SK-N-MC (cell line): ENCODE measurements at places on chromosomes 2 and 18.

DNA sequence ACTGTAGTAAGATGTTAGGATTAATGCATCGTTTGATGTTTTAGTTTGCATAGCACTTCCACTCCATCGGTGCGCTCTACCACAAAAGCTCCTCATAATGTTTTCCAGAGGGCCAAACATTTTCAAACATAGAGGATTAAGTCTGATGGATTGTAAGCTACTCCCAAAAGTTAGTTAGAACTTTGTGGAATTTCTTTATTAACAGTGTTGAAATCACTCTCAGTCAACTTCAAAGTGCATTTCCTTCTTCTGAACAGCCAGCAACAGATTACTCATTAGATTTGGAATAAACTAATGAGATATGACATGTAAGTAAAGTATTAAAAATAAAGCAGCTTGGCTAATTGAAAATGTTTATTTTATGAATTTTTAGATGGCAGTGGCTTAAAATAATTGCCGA is 30.1 kb upstream of the CTAGE1 start:
- DNase-seq = no peak

GRCh38 chr2:64632835-64633819 is 20.6 kb downstream of the SERTAD2 start:
- DNase-seq = no peak

DNA sequence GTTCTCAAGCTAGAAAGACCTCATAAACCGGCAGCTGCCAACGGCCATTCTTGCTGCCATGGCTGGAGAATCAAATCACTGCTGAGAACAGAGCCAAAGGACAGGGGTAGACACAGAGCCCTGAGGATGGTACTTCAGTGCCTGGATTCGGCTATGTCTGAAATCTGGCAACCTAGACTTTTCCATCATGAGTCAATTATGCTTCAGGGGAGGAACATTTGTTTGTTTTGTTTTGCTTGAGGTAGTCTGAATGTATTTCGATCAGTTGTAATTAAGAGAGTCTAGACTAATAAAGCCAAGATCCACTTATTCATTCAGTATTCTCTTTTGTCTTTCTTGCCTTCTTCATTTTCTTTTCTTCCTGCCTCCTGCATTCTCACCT is 122.8 kb upstream of the SH3BP4 start:
- no peak for DNase-seq

DNA sequence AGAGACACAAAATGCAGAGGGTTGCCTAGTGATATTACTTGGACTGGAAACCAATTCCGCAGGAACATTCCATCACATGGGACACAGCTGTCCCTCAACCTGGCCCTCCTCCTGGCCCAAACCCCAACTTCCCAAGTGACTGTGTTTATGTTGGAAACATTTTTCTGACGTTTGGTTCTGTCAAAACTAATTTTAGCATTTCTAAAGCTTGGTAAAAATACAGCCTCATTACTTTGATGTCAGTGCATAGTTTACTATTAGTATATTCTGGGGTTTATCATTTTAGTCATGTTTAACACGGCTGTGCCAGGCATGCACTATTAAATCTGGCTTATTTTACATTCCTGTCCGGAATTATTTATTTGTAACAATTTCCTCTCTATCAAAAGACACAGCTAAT is 69.9 kb downstream of the GLI2 start:
- DNase-seq = no peak

DNA sequence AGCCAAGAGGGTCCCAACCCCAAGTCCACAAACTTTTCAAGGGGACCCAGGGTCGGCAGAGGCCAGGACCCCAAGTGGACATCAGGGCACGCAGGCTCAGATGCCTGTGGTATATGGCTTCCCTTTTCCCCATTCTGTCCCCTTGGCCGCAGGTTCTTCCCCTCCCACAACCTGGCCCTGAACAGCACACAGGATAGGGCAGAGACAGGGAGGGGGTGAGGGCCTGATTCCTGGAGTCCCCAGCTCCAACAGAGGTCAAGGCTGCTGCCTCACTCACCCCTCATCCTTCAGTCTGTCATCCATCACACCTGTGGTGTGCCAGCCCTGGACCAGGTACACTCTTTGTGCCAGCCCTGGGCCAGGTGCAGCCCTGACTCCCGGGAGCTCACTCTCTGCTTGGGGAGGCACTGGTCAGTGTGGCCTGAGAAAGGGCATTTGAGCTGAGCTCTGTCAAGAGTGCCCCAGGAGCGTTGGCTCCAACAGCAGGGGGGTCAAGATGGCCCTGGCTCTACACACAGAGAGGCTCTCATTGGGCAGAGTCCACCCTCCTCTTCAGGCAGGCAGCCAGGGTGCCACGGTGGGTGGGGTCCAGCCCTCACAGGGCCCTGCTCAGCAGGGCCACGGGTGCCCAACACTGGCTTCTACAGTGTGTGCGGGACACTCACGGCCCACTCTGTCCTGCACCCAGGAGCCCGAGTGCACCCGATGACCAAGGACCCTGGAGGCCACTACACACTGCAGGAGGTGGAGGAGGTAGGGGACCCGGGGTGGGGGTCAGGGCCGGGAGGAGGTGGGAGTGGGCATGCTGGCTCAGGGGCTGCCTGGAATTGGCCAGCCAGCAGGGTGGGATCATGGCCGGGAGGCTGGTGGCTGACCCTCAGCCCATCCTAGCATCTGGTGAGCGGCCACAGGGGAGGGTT is 1.6 kb downstream of the AGXT start:
- DNase-seq = no peak

GRCh38 chr18:74529378-74529777 is 4.9 kb upstream of the CNDP1 start:
- no peak for DNase-seq
